ENCODE measurements at places on chromosomes 3 and 15.

- no peak for DNase-seq
Measured at GRCh38 chr3:99529265-99529664, 109.1 kb upstream of the COL8A1 start.

- no peak for DNase-seq
Measured at GRCh38 chr3:28376424-28376823, 27.8 kb upstream of the AZI2 start.

DNA sequence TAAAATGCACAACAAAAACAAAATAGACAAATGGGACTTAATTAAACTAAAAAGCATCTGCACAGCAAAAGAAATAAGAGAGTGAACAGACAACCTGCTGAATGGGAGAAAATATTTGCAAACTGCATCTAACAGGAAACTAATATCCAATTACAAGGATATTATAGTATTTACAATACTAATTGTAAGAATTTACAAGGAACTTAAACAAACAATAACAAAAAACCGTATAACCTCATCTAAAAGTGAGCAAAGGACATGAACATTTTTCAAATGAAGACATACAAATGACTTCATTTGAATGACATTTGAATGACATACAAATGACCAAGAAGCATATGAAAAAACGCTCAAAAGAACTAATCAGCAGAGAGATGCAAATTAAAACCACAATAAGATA, 66.4 kb downstream of the CSNK1G1 start:
- DNase-seq, result no peak

- no peak for DNase-seq
Measured at GRCh38 chr3:22729981-22730380, 473.1 kb upstream of the UBE2E2 start.

- DNase-seq, result no peak
Measured at GRCh38 chr3:60912142-60912541, 339.1 kb downstream of the FHIT start.

- no peak for DNase-seq
Measured at GRCh38 chr3:16898595-16899395, 14.0 kb downstream of the PLCL2 start.

DNA sequence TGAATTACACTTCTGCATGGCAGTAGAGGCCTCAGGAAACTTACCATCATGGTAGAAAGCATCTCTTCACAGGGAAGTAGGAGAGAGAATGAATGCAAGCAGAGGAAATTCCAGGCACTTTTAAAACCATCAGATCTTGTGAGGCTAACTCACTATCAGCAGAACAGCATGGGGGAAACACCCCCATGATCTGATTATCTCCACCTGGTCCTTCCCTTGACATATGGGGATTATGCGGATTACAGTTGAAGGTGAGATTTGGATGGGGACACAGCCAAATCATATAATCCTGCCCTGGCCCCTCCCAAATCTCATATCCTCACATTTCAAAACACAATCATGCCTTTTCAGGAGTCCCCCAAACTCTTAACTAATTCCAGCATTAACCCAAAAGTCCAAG, 691.1 kb downstream of the SI start:
- no peak for DNase-seq

DNA sequence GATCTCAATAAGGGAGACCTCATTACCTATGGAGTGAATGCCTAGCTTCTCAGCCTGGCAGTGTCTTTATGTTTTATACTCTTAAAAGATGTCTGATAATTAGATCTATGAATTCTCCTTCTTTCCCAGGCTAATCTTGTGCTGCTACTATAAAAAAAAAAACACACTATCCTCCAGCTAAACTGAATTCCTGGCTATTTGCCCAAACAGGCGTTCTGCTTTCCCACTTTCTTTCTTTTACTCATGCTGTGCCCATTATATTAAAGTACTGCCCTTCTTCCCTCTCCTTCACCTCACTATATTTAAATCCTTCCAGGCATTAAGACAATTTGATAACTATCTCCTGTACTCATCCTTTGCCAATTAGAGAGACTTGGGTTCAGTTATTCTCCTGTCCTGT, 1134.9 kb downstream of the ROBO2 start:
- DNase-seq, result no peak

DNA sequence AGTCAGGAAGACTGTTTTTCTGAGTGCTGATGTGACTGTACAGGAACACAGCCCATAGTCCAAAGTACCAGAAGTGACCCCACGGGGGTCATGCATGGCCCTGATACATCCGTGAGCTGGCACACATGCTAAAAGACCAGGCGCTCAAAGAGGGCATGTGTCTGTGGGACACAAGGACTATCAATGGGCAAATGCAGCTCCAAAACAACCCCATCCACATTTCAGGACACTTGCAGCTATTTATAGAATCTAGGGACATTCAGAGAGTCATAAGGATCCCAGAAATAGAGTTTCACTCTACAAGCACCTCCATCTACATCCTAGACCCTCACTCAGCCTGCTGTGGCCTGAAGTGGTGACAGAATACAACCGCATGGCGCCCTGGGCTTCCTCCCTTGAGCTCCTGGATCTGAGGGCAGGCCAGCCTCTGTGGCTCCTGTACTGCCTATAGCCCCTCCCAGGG, 17.0 kb downstream of the SLC25A20 start:
- DNase-seq, result no peak

DNA sequence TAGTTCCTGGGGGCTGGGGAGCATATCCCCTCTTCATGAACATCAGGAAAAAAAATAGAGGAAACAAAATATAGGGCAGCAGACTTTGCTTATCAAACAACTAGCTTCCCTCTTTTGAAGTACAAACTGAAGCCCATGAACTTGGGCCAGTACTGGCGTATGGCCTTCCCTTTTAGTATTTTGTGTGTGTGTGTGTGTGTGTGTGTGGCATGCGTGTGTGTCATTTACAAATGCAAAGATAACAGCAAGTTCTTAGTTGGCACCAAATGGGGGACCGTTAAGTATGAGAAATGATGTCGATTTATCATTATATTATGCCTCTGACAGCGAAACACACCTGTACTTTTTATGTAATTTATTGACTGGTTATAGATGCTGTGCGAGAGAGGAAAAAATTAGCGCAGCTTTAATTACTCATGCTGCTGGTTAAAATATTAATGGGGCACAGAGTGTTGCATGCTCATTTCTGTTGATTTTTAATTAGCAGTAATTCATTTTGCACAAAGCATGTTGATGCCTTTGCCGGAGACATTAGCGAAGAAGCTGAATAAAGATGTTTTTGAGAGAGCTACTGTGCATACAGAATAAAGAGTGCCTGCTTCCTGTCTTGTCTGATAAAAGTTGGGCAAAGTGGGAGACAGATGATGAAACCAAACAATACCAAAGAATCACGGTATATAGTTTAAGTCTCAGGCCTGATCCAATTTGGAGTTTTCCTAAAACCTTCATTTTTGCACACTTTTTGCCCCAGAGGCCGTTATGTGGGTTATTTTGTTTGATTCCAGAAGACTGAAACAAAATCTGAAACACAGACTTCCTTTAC, 297.1 kb downstream of the SATB1 start:
- DNase-seq, result no peak

GRCh38 chr3:195820901-195821300, 9.2 kb upstream of the MUC4 start:
- DNase-seq, result no peak

DNA sequence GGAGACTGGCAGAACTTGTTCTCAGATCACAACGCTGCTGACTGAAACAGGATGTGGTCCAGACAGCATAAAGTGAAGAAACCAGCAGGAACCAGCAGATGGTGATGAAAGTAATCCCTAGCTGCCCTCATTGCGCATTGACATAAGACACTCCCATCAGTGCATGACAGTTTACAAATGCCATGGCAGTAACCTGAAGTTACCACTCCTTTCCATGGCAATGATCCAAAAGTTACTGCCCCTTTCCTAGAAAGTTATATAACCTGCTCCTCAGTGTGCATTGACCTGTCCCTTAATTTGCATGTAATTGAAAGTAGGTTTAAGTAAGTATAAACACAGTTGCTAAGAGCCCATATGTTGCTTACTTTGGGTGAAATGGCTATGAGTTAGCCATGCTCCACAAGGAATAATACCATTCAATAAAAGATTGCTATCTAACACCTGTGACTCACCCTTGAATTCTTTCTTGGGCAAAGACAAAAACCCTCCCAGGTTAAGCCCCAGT, 149.1 kb upstream of the CD96 start:
- peak; percentile 6 for DNase-seq

GRCh38 chr3:67462187-67462586, 192.2 kb downstream of the SUCLG2 start:
- no peak for DNase-seq

Measured in stimulated activated CD8-positive, alpha-beta memory T cell treated with anti-CD3 and anti-CD28 coated beads, Interleukin-2, amount 100 ng/mL, for 1 hour (primary cell).